ENCODE measurements at places on chromosomes 2 and 18.

GRCh38 chr2:85064927-85065577 lies 68.1 kb upstream of the TCF7L1 start:
- H3K4me3 ChIP-seq = no peak overlapping the region
- peaks cover 9% of the 10 kb centered on the region for H3K4me1 ChIP-seq
- no peak for DNase-seq
- H3K27ac ChIP-seq = no peak overlapping the region
- H3K36me3 ChIP-seq = no peaks in the 10 kb centered on the region

- DNase-seq = no peak
- peaks cover 10% of the 10 kb centered on the region for H3K4me1 ChIP-seq
- H3K36me3 ChIP-seq = peaks cover 20% of the 10 kb centered on the region
- no peaks in the 10 kb centered on the region for H3K27me3 ChIP-seq
Observed at GRCh38 chr2:190469771-190470170, 61.6 kb downstream of the MFSD6 start.

GRCh38 chr2:105689484-105689883 lies 55.2 kb upstream of the NCK2 start:
- H3K36me3 ChIP-seq = no peaks in the 10 kb centered on the region
- no peak for DNase-seq
- H3K4me3 ChIP-seq = no peak overlapping the region
- no peaks in the 10 kb centered on the region for H3K27me3 ChIP-seq
- no peaks in the 10 kb centered on the region for H3K4me1 ChIP-seq
- no peak overlapping the region for H3K27ac ChIP-seq

- H3K4me1 ChIP-seq = no peaks in the 10 kb centered on the region
- H3K27me3 ChIP-seq = no peaks in the 10 kb centered on the region
- no peak overlapping the region for H3K4me3 ChIP-seq
Observed at GRCh38 chr2:130354139-130354428, 1.8 kb upstream of the PTPN18 start.

GRCh38 chr2:2148776-2149175 lies 182.3 kb downstream of the MYT1L start:
- H3K36me3 ChIP-seq = no peaks in the 10 kb centered on the region
- no peaks in the 10 kb centered on the region for H3K27me3 ChIP-seq
- no peak for DNase-seq
- H3K27ac ChIP-seq = no peak overlapping the region
- no peak overlapping the region for H3K4me3 ChIP-seq
- H3K4me1 ChIP-seq = no peaks in the 10 kb centered on the region

- no peak for DNase-seq
- H3K27ac ChIP-seq = no peak overlapping the region
- H3K27me3 ChIP-seq = no peaks in the 10 kb centered on the region
- no peaks in the 10 kb centered on the region for H3K4me1 ChIP-seq
- no peaks in the 10 kb centered on the region for H3K36me3 ChIP-seq
Observed at GRCh38 chr2:63424329-63425078, 163.8 kb downstream of the WDPCP start.

GRCh38 chr18:79393635-79394533 lies 1.8 kb upstream of the NFATC1 start:
- DNase-seq = peak; percentile 89
- H3K4me1 ChIP-seq = peaks cover 22% of the 10 kb centered on the region
- H3K27ac ChIP-seq = peak overlapping the region; percentile 96
- H3K4me3 ChIP-seq = peak overlapping the region; percentile 61
- no peaks in the 10 kb centered on the region for H3K36me3 ChIP-seq

DNA sequence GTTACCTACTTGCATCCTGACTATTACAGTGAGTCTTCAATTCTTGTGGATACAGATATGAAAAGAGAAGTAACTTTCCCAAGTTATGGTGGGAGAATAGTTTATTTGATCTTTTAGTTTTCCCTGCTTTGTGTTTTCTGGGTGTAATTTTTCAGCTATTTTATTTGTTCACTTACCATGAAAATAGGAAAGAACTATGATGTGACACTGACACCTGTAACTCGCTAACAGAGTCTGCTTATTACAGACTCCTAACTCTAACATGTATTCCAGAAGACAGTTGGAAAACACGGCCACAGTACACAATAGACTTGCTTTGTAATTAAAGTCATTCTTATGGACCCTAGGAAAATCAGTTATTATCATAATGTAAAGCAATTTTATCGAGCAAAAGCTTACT lies 323.2 kb downstream of the LRRTM1 start:
- H3K4me1 ChIP-seq = no peaks in the 10 kb centered on the region
- no peaks in the 10 kb centered on the region for H3K36me3 ChIP-seq
- no peak overlapping the region for H3K27ac ChIP-seq
- DNase-seq = no peak
- no peak overlapping the region for H3K4me3 ChIP-seq
- no peaks in the 10 kb centered on the region for H3K27me3 ChIP-seq

DNA sequence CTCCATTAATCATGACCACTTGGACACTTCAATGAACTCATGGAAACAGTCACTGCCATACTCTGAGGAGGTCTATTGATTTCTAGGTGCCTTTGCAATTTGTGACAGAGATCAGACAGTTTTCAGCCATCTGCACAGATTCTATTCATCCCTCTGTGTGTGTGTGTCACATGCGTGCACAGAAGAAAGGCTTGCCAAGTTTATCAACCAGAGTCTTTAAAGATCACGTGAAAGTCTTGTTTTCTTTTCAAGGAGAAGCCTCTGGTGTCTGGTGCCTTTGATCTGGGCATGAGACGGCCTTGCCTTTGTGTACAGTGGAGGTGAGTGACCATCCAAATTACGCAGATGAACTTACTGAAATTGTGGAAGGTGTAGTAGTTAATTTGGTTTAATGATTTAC lies 164.2 kb downstream of the VAPA start:
- H3K4me1 ChIP-seq = no peaks in the 10 kb centered on the region
- no peaks in the 10 kb centered on the region for H3K27me3 ChIP-seq
- DNase-seq = no peak
- H3K4me3 ChIP-seq = no peak overlapping the region
- no peak overlapping the region for H3K27ac ChIP-seq
- no peaks in the 10 kb centered on the region for H3K36me3 ChIP-seq

DNA sequence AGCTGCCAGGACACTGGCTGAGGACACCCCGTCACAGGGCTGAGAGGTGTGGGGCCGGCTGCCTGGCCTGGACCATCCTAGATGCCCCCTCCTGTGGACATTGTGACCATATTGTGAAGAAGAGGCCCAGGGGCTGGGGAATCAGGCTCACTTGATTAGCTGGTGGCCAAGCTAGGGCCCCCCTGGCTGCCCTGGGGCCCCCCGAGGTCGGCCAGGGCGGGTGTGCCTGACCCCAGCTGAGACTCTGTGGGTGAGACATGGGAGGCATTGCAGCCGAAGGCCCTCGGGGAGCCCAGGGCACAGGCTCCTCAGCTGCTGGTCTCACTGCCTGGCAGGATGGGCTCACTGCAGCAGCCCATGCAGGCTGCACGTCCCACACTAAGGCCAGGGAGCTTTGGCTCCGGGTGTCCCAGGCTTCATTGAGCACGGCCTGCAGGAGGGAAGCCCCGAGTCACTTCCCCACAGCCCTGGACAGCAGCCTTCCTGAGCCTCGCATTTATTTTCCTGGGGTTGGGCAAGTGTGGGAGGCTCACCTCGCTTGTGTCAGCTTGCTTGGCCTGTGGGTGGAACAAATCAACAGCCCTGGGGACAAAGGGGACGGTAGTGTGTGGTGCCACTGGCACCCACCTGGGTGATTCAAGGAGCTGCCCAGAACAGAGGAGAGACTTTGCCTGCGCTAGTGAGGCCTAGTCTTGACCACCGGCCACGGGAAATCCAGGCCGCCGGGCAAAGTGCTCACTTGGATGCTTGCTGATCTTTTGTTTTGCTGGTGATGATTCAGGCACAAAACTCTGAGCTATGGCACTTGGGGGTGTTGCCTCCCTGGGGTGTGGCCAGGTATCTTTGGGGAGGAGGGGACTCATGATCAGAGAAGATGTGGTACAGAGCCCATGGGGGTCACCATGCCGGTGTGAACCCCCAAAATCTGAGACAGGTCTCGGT lies 1.3 kb downstream of the GAL3ST2 start:
- no peak overlapping the region for H3K4me3 ChIP-seq
- H3K36me3 ChIP-seq = no peaks in the 10 kb centered on the region
- no peaks in the 10 kb centered on the region for H3K4me1 ChIP-seq
- H3K27ac ChIP-seq = no peak overlapping the region
- peak; percentile 56 for DNase-seq

DNA sequence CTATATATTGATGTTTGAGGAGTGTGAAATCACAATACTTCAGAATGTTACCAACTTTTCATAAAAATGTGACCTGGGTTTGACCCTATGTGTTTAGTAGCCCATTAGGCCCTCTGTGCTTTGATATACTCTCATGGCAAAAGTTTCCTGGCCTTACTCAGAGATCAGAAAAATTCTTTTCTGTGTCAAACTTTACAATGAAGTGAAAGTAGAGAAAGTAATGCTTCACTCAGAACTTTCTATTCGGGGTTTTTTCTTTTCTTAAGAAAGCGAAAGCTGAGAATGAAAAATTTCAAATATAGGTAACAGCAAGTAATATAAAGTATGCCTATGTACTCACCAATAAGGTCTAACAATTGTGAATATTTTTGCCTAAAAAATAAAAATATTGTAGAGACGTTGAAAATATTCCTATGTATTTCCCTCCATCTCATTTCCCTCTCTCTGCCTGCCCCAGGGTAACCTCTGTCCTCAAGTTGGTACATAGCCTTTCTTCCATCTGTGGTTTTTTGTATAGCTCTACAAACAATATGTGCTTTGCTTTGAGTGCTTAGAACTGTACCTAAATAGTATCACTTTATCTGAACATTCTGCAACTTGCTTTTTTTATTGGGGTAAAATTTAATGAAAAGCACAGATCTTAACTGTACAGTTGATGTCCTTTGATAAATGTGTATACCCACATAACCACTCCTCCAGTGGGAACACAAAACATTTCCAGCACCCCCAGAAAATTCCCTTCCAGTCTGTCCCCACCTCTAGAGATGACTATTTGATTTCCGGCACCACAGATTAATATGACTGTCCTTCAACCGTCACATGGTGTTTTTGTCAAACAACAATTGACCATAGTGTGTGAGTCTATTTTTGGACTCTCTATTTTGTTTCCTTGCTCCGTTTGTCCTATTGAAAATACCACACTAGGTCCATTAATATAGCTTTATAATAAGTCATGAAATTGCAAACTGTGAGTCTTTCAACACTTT lies 10.3 kb upstream of the ACKR3 start:
- H3K36me3 ChIP-seq = no peaks in the 10 kb centered on the region
- no peaks in the 10 kb centered on the region for H3K27me3 ChIP-seq
- H3K4me3 ChIP-seq = no peak overlapping the region
- no peak for DNase-seq
- H3K4me1 ChIP-seq = no peaks in the 10 kb centered on the region

- H3K27me3 ChIP-seq = no peaks in the 10 kb centered on the region
- no peak overlapping the region for H3K4me3 ChIP-seq
- no peak overlapping the region for H3K27ac ChIP-seq
- H3K36me3 ChIP-seq = no peaks in the 10 kb centered on the region
Observed at GRCh38 chr2:159846564-159846963, 48.6 kb upstream of the CD302 start.

- H3K27me3 ChIP-seq = no peaks in the 10 kb centered on the region
- H3K4me1 ChIP-seq = no peaks in the 10 kb centered on the region
- H3K27ac ChIP-seq = no peak overlapping the region
- H3K4me3 ChIP-seq = no peak overlapping the region
- DNase-seq = no peak
Observed at GRCh38 chr2:170030040-170030439, 147.9 kb upstream of the MYO3B start.

GRCh38 chr18:59842947-59843346 lies 56.8 kb upstream of the PMAIP1 start:
- no peak for DNase-seq
- H3K36me3 ChIP-seq = no peaks in the 10 kb centered on the region
- H3K27ac ChIP-seq = no peak overlapping the region
- H3K4me3 ChIP-seq = no peak overlapping the region
- peaks cover 4% of the 10 kb centered on the region for H3K4me1 ChIP-seq

DNA sequence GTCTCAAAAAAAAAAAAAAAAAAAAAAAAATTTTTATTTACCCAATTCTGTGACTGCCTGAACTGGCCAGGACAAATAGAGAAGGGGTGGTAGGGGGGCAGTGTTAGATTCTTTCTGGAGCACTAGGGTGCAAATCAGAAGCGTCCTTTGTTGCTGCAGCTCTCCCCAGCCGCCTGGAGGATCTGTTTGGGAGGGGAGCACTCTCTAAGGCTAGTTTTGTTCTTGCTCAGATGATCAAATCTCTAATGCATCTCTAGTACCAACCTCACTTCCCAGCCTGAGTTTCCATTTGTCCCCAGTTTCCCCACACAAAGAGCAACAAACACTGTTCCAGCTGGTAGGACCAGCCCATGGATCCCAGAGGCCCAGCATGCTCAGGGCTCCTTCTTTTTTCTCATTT lies 83.0 kb downstream of the GBX2 start:
- no peak overlapping the region for H3K4me3 ChIP-seq
- H3K4me1 ChIP-seq = no peaks in the 10 kb centered on the region
- no peak overlapping the region for H3K27ac ChIP-seq
- H3K27me3 ChIP-seq = no peaks in the 10 kb centered on the region

- H3K36me3 ChIP-seq = no peaks in the 10 kb centered on the region
- H3K27ac ChIP-seq = no peak overlapping the region
- H3K4me1 ChIP-seq = no peaks in the 10 kb centered on the region
- no peaks in the 10 kb centered on the region for H3K27me3 ChIP-seq
- DNase-seq = no peak
Observed at GRCh38 chr18:2354292-2354691, 217.0 kb downstream of the METTL4 start.

DNA sequence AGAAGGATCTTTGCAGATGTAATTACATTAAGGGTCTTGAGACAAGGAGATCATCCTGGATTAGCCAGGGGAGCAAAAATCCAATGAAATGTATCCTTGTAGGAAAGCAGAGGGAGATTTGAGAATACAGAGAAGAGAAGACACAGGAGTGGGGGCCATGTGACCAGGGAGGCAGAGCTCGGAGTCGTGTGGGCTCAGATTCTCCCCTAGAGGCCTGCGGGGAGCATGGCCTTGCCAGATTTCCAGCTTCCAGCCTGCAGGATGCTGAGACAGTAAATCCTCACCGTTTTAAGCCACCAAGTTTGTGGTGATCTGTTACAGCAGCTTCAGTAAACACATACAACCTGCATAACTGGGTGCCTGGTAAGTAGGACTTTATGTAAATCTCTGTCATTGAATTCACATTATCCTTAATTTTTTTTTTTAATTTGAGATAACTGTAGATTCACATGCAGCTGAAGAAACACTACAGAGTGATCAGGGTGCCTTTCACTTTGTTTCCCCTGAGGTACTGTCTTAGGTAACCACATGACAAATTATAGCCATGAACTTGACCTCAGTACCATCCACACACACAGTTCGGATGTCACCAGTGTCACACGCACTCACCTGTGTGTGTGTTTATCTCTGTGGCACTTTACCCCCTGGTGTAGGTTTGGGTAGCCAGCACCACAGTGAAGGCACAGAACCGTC lies 138.4 kb upstream of the HDAC4 start:
- H3K4me3 ChIP-seq = no peak overlapping the region
- peak; percentile 17 for DNase-seq
- H3K4me1 ChIP-seq = no peaks in the 10 kb centered on the region
- H3K27ac ChIP-seq = no peak overlapping the region
- no peaks in the 10 kb centered on the region for H3K36me3 ChIP-seq
